ENCODE measurements at places on chromosomes 12 and 14.

GRCh38 chr12:48933664-48934311, 8.5 kb upstream of the FKBP11 start:
- no peaks in the 10 kb centered on the region for H3K4me1 ChIP-seq
- peak; percentile 54 for DNase-seq
- H3K36me3 ChIP-seq = no peaks in the 10 kb centered on the region
- H3K27me3 ChIP-seq = no peaks in the 10 kb centered on the region

GRCh38 chr12:52534482-52534881, 14.3 kb upstream of the KRT5 start:
- H3K4me3 ChIP-seq = no peak overlapping the region
- H3K27ac ChIP-seq = no peak overlapping the region
- no peaks in the 10 kb centered on the region for H3K4me1 ChIP-seq
- no peaks in the 10 kb centered on the region for H3K27me3 ChIP-seq
- H3K36me3 ChIP-seq = no peaks in the 10 kb centered on the region
- no peak for DNase-seq

DNA sequence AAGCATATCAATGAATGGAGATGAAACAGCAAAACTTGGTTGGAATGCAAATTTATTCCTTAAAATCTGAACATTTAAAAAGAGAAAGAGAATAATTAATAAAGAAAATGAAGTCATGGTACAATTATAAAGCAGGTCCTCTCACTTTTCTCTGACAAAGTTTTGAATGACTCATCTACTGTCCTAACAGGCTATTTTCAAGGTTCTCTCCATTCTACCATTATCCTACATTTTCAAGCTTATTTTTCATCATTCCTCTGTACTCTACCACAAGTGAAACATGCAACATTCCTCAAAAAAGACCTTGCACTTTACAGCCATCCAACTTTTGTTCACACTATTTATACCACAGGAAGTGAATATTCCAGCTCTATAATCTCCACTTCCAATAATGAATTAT, 36.9 kb upstream of the AP4S1 start:
- no peaks in the 10 kb centered on the region for H3K27me3 ChIP-seq
- H3K27ac ChIP-seq = peak overlapping the region; percentile 11
- no peak for DNase-seq
- H3K4me3 ChIP-seq = no peak overlapping the region
- peaks cover 4% of the 10 kb centered on the region for H3K36me3 ChIP-seq
- H3K4me1 ChIP-seq = peaks cover 4% of the 10 kb centered on the region

GRCh38 chr12:127422935-127423566, 843.9 kb upstream of the TMEM132C start:
- no peak overlapping the region for H3K4me3 ChIP-seq
- peaks cover 3% of the 10 kb centered on the region for H3K27me3 ChIP-seq
- H3K36me3 ChIP-seq = no peaks in the 10 kb centered on the region
- no peak for DNase-seq
- no peak overlapping the region for H3K27ac ChIP-seq
